Left kidney (tissue), 8 donors: ENCODE measurements at places on chromosomes 7 and 10. TPM values are rescaled to one million over a fixed set of nuclear protein-coding genes. Genes with fewer than 3 reads are reported as not detected.

- no peak for DNase-seq
Observed at GRCh38 chr7:155669717-155670505, 25.4 kb downstream of the RBM33 start.

GRCh38 chr7:114508086-114508485 lies 93.5 kb downstream of the FOXP2 start:
- no peak for DNase-seq

DNA sequence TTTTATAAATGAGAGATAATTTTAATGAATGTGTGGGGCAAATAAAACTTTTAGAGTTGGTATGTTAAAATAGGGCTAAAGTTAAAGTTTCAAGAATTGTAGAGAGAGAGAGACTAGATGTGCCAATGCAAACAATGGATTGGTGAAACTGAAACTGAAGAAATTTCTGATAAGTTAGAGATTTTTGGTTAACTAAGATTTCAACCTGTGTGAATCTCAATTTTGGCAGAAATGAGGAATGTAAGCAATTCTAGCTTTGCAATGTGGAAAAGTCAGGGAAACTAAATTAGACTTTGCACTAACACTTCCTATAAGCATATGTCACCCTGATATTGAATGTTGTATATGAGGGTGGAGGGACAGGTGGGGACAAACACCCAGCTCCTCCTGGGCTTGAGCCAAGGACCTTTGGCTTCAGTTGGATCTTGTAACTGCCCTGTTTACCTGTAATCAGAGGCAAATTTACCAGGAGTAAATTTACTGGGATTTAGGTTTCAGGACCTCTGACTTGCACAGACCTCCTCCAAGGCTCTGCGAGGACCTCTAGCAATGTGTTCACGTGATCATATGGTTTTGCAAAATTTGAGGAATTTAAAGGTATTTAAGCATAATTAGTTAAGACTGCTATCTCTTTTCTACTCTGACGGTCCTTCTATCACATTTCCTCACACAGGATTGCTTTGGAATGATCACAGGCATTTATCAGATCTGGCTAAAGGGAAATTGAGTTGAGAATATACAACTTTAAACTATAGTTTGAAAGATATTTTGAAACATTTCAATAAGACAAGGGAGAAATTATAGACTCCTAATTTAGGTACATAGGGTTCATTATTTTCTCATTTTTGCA lies 33.1 kb upstream of the RPA3 start:
- DNase-seq: no peak

GRCh38 chr7:51428217-51428887 lies 111.7 kb upstream of the COBL start:
- no peak for DNase-seq

DNA sequence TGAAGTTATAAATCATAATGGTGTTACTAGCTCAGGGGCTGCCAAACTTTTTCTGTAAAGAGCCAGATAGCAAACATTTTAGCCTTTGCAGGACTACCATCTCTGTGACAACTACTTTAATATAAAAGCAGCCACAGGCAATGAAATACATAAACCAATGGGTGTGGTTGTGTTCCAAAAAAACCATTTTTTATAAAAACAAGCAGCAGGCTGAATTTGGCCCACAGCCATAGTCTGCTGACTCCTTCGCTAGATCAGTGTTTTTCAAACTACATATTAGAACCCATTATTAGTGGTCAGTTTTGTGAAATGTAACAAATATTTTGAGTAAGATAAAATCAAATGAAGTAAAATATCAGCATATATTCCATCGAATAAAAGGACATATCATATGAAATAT lies 13.6 kb downstream of the GNG11 start:
- no peak for DNase-seq

GRCh38 chr7:102890292-102890970 lies 22.4 kb upstream of the LRRC17 start:
- no peak for DNase-seq

DNA sequence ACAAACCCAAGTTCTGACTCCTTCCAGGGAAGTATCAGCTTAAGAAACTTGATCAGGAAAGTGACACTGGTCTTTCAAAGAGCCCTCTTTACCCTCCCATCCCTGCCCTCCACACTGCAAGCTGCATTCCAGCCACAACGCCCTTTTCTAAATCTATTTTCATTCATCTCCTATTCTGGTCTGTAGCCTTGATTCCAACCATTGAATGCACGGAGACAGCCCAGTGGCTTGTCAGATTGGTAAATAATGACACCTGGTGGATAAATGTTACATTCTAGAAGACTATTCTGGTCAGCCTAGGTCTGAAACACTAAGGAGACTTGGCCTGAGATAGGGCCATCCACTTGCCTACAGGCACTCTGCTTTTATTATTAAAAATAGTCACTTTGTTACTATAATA lies 20.9 kb downstream of the MORN4 start:
- DNase-seq: peak; percentile 47

- no peak for DNase-seq
Observed at GRCh38 chr10:43125274-43125845, 12.9 kb upstream of the CSGALNACT2 start.

GRCh38 chr7:121062671-121063279 lies 74.3 kb downstream of the CPED1 start:
- DNase-seq: no peak

DNA sequence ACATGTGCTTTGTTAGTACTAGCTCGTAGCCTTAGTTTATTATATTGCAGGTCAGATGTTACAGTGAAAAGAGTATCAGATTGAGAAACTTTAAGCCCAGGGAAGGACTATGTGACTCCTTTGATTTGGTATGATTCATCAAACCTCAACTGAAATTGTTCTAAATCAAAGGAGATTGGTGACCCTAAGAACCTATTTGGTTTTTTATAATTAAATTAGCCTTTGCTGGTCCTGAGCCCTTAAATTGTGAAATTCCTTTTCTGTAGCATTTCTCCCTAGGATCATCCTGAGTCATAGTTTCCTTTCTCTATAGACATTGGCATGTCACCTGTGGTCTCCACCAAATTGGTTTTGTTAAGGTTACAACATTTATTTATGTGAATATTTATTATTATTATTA lies 89.7 kb downstream of the POLR1F start:
- no peak for DNase-seq

DNA sequence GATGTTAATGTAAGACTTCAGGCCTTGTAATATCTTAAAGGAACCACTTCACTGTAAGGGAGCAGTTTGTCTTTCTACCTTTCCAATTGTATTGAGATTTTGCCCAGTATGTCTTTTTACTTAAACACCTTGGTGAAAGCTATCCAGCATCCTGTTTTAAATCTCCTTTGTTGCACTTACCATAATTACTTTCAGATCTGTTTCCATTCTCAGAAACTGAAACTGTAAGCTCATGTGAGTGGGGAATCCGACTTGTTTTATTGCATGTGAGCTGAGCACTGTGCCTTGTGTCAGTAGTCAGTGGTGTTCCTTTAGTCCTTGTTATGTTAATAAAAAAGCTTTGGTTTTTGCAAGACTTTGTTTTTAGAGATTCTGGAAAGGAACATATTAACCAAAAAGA lies 42.2 kb downstream of the BMPR1A start:
- no peak for DNase-seq

GRCh38 chr7:1418505-1419309 lies 40.6 kb downstream of the MICALL2 start:
- DNase-seq: no peak

DNA sequence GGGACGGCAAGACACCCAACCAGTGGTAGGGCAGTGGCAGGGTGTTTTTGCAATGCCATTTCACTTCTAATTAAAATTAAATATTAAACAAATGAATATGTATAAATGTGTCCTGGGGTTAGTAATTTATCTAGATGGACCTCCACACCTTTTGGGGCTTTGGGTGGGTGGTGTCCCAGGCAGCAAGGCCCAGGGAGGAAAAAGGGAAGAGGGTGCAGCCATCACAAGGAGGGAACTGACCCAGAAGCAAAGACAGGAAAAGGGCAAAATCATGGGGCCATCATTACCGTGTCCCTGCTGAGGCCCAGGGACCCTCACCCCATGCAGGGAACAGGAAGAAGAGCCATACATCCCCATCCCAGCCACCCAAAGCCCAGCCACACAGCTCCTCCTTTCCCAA lies 204.6 kb downstream of the GRID1 start:
- DNase-seq: no peak

DNA sequence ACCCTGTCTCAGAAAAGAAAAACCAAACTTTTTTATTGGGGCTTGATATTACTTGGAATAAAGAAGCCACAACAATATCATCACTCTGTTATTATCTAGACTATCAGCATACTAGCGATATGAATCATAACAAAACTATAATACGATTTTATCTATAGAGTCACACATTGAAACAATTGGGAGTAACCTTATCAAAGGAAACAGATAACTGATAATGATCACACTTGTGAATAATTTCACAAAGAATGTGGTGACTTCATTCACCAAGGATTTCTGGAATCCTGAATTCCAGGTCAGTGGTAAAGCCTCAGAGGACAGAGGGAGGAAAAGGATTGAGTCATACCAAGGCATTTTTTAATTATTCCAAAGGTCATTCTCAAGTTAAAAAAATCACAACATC lies 32.1 kb upstream of the NMT2 start:
- peak; percentile 18 for DNase-seq

GRCh38 chr7:158061884-158062656 lies 525.6 kb downstream of the PTPRN2 start:
- no peak for DNase-seq

DNA sequence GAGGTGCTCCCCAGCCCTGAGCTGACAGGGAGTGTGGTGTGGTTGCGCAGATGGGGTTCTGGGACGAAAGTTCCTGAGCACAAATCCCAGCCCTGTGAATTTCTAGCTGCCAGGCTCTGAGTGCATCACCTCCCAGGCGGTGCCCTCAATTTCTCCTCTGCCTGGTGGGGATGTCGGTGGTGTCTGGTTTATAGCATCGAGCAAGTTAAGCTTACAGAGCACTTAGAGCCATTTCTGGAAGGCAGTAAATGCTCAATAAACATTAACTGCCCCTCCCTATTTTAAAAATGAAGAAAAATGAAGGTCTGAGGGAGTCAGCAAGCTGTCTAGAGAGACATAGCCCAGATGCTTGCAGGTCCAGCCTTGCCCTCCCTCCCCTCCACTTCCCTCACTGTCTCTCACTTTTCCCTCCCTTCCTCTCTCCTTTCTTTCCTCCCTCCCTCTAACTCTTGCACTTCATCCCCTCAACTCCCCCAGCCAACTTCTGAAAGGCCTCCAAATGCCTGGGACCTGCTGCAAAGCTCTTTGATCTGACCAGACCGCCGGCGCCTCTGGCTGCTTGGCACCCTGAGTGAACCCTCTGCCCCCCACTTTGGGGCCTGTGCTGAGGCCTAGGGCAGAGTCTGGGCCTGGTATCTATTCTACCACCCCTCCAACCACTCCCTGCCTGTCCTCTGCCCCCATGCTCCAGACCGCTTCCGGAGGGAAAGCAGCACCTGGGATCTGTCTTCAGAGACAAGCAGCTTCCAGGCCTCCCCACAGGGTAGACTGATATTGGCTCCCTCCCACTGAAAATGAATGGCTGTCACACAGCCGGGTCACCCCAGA lies 438.3 kb downstream of the RPS24 start:
- peak; percentile 63 for DNase-seq

- DNase-seq: no peak
Observed at GRCh38 chr7:35418716-35419390, 165.0 kb upstream of the TBX20 start.

- DNase-seq: no peak
Observed at GRCh38 chr10:12980102-12980661, 21.3 kb downstream of the CCDC3 start.

Gene AVPI1
- polyA plus RNA-seq: 4.0 TPM

Gene COBL
- polyA plus RNA-seq: 24.9 TPM

Gene ZNF488
- 5.8 TPM for polyA plus RNA-seq

Gene PMS2
- 27.7 TPM for polyA plus RNA-seq

Gene TMEM236
- polyA plus RNA-seq: 0.37 TPM

Gene FZD8
- 10.5 TPM for polyA plus RNA-seq

Gene MARVELD1
- polyA plus RNA-seq: 40.7 TPM

Gene CPA4
- polyA plus RNA-seq: 0.55 TPM

Gene ATOH7
- 1.7 TPM for polyA plus RNA-seq

Gene SEPTIN14
- 0.67 TPM for polyA plus RNA-seq
